ENCODE measurements at places on chromosomes 13 and 19.
A peak's percentile ranks its signal among the peaks of the same experiment; 100 is the strongest.

GRCh38 chr19:48629599-48630295 is 7.4 kb downstream of the DBP start:
- DNase-seq, result no peak

- DNase-seq, result peak; percentile 28
Measured at GRCh38 chr13:27128825-27129627, 42.6 kb downstream of the USP12 start.

DNA sequence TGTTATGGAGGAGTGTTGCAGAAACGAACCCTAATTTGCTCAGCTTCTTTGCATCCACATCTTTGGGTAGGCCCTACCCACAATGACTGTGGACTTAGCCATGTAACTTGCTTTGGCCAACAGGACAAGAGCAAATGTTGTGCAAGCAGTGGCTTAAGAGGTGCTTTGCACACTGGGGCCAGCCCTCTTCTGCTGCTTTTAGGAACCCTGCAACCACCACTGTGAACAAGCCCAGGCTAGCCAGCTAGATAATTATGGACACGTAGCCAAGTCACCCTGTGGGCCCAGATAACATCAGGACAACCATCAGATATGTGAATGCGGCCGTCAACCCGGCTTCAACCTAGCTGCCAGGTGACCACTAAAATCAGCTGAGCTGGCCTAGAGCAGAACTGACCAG is 17.1 kb downstream of the C19orf47 start:
- no peak for DNase-seq

DNA sequence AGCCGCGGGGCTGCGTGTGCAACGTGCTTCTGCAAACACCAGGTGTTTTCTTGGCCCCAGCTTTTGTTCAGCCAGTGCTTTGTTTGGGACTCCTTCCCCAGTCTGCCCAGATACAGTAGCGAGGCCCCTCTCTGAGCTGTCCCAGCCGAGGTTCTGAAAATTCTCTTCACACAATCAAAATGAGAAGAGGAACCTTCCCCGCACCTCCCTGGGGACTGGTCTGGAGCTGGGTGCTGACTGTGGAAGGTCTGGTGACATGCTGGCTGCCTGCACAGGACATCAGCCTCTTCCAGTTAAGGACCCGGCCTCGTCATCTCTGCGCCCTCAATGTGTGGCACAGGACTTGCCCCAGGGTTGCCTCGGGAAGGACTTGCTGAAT is 4.2 kb downstream of the ATP4A start:
- no peak for DNase-seq

DNA sequence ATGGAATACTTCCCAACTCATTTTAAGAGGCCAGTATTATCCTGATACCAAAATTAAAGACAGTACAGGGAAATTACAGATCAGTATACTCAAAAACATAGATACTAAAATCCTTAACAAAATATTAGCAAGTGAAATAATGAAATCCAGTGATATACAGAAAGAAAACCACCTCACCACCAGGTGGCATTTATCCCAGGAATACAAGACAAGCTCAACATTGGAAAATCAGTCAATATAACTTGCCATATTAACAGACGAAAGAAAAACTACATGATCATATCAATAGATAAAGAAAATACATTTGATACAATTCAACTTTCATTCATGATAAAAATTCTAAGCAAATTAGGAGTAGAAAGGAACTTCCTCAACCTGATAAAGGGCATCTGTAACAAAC is 6.7 kb upstream of the GNA15 start:
- no peak for DNase-seq

GRCh38 chr13:32791545-32792172 is 205.4 kb downstream of the PDS5B start:
- peak; percentile 73 for DNase-seq

DNA sequence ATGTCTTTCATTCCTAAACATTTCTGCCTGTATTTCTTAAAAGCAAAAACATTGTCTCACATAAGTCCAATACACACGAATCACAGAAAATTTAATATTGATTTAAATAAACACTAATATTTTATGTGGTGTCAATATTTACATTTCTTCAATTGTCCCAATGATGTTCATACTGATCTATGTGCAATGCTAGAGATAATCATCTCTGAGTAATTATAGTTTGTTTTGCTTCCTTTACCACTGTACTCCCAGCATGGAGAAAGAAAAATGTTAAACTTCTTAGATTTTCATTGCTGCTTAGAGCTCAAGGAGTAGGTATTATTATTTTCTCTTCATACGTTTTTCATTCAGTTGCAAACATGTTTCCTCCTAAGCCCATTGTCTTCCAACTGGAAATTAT is 434.2 kb upstream of the PRR20A start:
- no peak for DNase-seq

- peak; percentile 60 for DNase-seq
Measured at GRCh38 chr13:23743278-23744076, 145.7 kb downstream of the MIPEP start.

GRCh38 chr13:113802761-113803160 is 43.7 kb downstream of the TMEM255B start:
- no peak for DNase-seq

GRCh38 chr19:55446060-55446459 is 3.0 kb upstream of the SHISA7 start:
- DNase-seq, result no peak

DNA sequence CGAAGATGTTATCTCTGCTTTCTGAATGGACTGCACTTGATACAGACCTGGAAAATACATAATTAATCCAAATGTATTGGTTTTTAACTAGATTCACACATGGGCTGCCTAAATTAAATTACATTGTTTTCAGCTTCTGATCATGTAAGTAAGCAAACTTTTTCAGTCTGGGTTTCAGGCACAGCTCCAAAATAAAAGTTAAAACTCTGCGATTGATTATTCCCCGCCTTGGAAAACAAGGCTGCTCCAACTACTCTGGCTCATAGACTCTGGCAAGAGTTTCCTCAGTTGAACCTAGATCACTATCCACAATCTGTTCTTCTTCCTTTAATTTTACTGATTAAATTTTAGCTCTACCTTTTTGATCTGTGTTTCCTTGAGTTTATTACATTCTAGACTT is 526.0 kb upstream of the SPRY2 start:
- no peak for DNase-seq

Measured in activated CD4-positive, alpha-beta T cell treated with anti-CD3 and anti-CD28 coated beads, Interleukin-2, amount 50 U/mL, for 16 hours (primary cell).